ENCODE measurements at places on chromosomes 5 and 9.

GRCh38 chr5:151740336-151740942 is 18.0 kb downstream of the ATOX1 start:
- DNase-seq = no peak

- DNase-seq = no peak
These were observed 546.3 kb downstream of the PRDM9 start for GRCh38 chr5:24053737-24054136.

GRCh38 chr9:69036799-69037198 is 1.2 kb downstream of the FXN start:
- no peak for DNase-seq

GRCh38 chr5:98309785-98310598 is 463.5 kb upstream of the RGMB start:
- no peak for DNase-seq

DNA sequence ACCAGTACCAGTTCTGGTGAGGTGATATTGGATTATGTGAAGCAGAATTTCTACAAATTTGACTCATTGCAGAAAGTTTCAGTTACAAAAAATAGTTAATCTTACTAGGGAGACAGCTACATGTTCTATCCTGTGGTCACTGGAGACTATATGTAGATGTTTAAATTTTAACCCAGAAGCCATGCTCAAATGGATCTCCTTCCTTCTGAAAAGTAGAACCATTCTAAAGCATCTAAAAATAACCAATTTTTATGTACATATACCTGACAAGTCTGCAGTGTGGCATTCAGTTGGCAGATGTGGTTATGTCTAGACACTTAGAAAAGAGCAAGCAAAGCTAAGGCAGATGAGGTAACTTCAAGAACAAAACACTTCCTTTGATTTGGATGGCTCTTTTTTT is 65.5 kb upstream of the POU4F3 start:
- no peak for DNase-seq

GRCh38 chr5:19047277-19047676 is 940.7 kb downstream of the CDH18 start:
- DNase-seq = no peak
